Effector memory CD4-positive, alpha-beta T cell (primary cell): ENCODE measurements at places on chromosomes 7 and 10.

- DNase-seq, result no peak
These were observed 54.5 kb downstream of the GBF1 start for GRCh38 chr10:102299873-102300272.

GRCh38 chr10:44969854-44970253 lies 8.8 kb downstream of the DEPP1 start:
- DNase-seq, result no peak

GRCh38 chr7:40436710-40437109 lies 301.9 kb downstream of the SUGCT start:
- DNase-seq, result no peak

GRCh38 chr7:25391295-25391861 lies 163.1 kb upstream of the NPVF start:
- DNase-seq, result no peak

GRCh38 chr7:94056796-94057207 lies 52.6 kb upstream of the BET1 start:
- DNase-seq, result no peak

DNA sequence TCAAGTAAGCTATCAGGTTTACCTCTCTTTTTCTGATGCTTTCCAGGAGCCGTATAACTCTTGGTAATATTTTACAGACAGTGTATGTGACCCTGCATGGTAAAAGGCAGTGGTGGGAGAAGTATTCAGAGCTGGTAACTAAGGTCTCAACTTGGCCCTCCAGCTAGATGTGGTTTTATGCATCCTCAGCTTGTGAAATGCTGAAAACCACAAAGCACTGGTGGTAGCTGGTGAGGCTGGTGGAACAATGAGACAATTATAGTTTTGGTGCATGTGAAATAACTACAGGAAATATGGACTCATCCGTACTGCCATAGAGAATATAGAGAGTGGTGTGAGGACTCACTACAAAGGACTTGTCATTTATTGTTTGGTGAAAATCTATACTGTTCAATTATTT lies 383.0 kb upstream of the PCDH15 start:
- no peak for DNase-seq

DNA sequence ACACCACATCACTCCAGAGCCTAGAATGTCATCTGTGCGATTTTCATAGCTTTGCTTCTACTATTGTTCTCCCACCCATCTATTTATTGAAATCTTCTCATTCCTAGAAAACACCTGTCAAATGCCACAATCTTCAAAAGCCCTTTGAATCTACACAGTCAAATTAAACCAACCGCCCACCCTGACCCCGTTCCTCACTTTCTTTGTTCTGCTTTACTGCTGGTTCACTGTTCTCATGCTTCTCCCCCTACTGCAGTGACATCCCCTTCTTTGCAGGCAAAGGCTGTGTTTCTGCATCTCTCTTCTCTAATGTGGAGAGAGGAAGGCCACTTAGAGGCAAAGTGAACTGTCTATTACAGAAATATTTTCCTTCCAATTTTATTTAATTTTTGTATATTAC lies 152.4 kb upstream of the NEBL start:
- DNase-seq, result no peak

DNA sequence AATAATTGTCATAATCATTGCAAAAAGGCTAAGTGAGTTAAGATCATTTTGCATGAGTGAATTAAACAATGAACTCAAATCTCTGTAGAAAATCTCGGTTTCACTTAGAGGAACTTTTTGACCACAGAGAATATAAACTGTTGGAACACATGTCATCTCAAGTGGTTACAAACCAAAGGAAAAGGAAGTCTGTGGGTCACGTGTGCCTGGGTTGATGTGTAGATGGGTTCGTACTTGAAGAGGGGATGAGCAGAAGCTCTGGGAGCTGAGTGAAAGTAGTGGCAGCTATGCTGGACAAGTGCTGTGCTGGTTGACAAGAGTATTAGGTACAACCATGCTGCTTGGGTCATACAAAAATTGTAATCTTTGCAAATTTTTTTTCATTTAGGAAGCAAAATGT lies 35.0 kb downstream of the GLRX3 start:
- DNase-seq, result no peak

- no peak for DNase-seq
These were observed 13.0 kb downstream of the ADAM8 start for GRCh38 chr10:133263674-133264073.

GRCh38 chr10:1110674-1111119 lies 54.5 kb downstream of the WDR37 start:
- no peak for DNase-seq

- DNase-seq, result no peak
These were observed 371.9 kb upstream of the SHH start for GRCh38 chr7:156184164-156184563.

- DNase-seq, result no peak
These were observed 30.6 kb upstream of the CELF2 start for GRCh38 chr10:10987111-10987510.

GRCh38 chr7:52689912-52690311 lies 345.5 kb upstream of the POM121L12 start:
- DNase-seq, result no peak

- DNase-seq, result no peak
These were observed 86.8 kb downstream of the CPEB3 start for GRCh38 chr10:92203919-92204623.

- no peak for DNase-seq
These were observed 44.4 kb upstream of the AKR1C2 start for GRCh38 chr10:5047912-5048628.

DNA sequence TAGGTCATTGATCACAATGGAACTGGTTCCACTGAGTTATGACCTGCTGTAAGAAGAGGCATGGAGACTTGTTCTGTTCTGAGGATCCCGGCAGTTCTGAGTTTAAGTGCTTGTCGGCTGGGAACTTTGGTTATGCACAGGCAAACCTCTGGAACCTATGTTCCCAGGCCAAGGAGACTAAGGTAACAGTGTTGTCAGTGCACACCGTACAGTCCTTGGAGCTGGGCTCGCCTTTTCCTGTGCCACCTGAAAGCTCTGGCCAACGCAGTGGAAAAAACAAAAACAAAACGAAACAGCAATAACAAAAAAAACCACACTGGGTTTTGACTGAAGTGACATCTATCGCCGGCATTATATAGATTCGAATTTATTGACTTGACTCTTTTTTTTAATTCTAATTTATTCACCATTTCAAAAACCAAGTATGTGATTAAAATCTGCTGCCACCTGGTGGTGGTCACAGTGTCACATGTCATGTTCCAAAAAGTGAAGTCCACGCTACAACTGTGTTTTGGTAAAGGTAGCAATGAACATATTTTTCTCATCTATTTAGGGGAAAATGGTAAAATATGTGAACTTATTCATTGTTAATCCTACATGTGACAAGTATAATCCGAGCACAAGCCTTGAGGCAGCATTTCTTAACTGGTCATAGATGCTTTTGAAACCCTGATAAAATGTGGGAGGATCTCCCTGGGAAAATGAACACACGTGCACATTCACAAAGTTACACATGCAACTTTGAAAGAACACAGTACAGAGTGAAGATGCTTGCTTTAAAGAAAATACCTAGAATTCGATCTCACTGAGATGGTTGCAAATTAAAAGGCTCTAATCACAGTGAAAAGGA lies 113.8 kb upstream of the PPP2R2D start:
- no peak for DNase-seq

DNA sequence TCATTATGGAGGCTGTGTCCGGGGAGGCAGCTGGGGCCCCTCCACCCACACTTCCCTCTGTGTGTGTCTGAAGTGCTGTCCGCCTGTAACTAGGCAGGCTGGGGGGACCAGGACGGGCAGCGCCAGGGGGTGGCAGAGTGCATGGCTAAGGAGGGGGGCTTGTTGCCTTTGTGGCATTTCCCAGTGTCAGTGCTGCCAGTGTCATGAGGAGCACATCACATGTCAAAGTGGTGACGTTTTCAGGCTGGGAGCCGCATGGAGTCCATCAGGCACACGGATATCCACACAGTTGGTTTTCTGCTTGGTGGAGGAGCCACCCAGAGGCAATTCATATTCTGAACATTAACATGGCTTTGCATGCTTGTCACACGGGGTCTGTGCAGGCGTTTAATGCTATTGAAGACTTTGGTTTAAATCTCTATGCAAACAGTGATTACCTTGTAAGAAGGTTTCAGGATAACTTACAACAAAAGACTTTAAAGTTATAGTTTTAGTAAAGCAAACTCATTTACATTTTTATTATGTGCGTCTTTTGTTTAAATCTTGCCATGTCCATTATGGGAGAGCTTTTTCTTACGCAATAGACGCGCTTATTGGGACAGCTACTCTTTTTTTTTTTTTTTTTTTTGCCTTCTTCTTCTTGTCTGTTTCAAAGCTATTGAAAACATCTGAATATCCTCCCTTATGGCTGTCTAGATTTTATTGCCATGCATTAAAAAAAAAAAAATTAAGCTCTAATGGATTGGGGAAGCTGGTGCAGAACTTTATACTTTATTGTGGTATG lies 52.9 kb downstream of the C10orf67 start:
- no peak for DNase-seq

- no peak for DNase-seq
These were observed 25.9 kb upstream of the GOLGA7B start for GRCh38 chr10:97823734-97824133.

- DNase-seq, result no peak
These were observed 520.0 kb downstream of the PARD3 start for GRCh38 chr10:34295142-34295548.

GRCh38 chr7:143237366-143237765 lies 15.5 kb downstream of the TAS2R40 start:
- DNase-seq, result no peak

GRCh38 chr10:93376372-93377293 lies 105.5 kb downstream of the MYOF start:
- DNase-seq, result peak; percentile 29

DNA sequence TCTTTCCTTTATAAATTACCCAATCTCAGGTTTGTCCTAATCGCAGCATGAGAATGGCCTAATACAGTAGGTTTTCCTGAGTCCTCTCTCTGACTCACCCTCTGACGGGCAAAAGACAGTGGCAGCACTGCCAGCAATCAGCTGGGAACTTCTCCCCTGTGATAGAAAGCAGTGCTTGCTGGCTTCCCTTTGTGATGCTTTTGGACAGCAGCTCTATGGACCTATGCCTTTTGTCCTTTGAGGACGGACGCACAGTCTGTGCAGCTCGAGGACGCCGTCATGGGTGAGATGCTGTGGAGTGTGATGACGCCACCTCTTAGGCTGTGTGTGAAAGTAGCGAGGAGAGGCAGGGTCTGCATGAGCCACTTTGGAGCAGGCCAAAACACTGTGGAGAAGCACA lies 68.8 kb downstream of the KIAA1217 start:
- DNase-seq, result no peak

GRCh38 chr7:110095372-110096052 lies 995.4 kb upstream of the LRRN3 start:
- no peak for DNase-seq

GRCh38 chr10:86535132-86535882 lies 13.7 kb upstream of the WAPL start:
- DNase-seq, result no peak

- DNase-seq, result no peak
These were observed 16.3 kb downstream of the CFAP46 start for GRCh38 chr10:132926070-132926469.

GRCh38 chr10:117408436-117409384 lies 33.5 kb upstream of the PDZD8 start:
- DNase-seq, result no peak

DNA sequence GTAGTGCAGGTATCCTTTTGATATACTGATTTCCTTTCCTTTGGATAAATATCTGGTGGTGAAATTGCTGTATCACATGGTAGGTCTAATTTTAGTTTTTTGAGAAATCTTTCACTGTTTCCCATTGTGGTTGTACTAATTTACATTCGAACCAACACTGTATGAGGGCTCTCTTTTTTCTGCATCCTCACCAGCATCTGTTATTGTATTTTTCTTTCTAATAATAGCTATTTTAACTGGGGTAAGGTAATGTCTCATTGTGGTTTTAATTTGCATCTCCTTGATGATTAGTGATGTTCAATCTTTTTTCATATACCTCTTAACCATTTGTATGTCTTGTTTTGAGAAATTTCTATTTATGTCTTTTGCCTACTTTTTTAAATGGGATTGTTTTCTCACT lies 335.4 kb upstream of the MTPN start:
- DNase-seq, result no peak
